HCT116 (cell line): ENCODE measurements at places on chromosomes 2 and 18. TPM values are rescaled to one million over a fixed set of nuclear protein-coding genes. Genes with fewer than 3 reads are reported as not detected.

DNA sequence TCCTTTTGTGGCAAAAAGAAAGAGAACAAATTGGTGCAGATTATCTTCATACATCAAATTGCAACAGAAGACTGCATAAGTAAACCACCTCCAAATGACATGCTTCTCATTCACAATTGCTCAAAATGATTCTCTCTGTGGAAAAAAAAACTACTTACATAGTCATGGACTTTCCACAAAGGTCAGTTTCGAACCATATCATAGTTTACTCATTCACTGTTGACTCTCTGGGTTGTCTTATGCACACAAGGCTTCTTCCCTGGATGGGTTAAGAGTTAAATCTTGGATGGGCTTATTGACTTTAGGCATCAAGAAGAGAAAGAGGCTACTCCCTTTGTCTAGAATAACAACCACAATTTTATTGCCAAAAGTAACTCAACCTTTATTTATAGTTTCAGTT, 91.3 kb upstream of the RAB27B start:
- no peak for DNase-seq

Gene AGBL5
- total RNA-seq: 40.0 TPM

GRCh38 chr2:7131261-7131660, 214.0 kb downstream of the RNF144A start:
- DNase-seq: no peak

DNA sequence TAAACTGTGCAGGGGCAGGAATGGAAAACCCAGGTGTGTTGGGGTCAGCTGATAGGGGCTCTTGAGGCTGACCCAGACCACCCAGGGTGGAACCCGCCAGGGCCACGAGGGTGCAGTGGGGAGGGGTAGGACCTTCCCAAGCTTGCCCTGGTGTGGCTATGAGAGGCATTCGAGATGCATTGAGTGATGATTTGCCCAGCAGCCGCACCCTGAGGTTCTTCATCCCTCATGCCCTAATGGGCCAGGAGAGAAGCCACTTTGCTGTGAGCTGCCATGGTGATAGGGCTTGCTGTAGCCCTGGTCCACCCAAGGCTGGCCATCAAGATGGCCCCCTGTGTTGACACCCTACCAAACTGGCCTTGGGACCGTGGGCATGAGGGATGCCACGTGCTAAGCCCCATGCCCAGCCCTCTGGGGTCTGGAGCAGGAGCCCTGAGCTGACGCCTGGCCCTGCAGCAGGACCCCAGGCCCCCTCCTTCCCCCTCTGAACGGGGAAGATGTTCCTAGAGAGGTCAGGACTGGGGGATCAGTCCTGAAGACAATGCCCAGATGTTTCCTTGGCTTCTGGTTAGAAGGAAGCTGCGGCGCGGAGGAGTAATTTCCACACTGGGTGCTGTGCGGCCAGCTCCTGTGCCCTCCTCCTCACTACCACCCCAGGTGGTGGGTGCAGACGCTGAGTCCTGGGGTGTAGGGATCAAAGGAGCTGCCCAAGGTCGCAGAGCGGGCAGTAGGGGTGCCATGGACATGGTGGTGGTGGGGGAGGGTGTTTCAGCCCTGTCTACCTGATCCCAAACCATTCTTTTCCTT, 122.5 kb upstream of the HDAC4 start:
- DNase-seq: no peak

Gene ABCB11
- 0.12 TPM for total RNA-seq

GRCh38 chr2:77521548-77521891, 656 bp downstream of the LRRTM4 start:
- DNase-seq: no peak

DNA sequence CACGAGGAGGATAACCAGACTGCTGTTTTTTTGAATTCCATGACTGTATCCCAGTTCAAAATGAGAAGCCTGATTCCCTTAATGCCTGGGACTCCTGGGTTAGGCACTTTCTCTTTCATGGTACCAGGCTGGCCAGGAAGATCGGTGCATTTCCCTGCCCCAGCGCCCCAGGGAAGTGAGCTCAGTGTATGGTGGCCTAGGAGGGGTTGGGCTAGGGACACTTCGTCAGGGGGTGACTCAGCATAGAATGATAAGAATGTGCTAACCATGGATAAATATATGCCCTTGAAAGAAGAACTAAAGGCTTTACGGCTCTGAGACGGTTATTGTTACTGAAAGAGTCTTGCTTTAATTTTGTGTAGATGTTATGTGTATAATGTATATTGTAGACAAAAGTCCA, 27.5 kb upstream of the FAM237A start:
- no peak for DNase-seq

DNA sequence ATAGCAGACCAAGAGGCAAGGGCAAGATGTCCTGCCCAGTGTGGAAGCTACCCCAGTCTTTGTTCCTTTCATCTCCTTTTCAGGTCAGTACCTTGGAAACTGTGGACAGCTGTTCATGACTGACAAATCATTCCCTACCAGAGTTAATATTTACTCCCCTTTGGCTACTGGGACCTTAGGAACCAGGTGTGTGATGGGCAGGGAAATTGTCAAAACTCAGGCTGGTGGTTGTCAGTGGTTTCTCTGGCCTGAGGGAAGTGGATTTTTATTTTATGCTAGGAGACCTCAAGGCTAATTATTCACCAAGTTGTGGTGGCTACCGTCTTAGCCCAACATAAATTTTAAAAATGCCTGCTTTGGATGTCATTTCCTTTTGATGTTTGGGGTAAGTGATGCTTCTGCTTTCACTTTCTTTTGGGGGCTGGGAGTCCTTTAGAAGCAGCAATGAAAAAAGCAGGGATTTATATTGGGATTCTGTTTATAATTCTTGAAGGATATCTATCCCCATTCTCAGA, 119.3 kb downstream of the SETBP1 start:
- no peak for DNase-seq

DNA sequence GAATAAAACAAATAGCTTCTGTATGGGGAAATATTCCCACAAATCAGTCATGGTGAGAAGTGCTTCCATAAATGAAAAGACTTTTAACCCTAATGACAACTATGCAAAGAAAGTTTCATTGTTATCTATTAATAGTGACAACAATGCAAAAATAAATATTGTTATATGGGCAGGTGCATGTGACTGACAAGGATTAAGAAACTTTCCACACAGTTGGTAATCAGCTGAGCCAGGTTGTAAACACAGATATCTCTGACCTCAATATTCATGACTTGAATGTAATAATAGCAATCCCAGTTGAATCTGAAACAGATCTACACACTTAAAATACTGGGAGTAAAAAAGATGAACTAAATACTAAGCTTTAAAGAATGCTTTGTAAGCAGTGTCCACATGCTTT, 517.0 kb upstream of the SOX11 start:
- DNase-seq: no peak

DNA sequence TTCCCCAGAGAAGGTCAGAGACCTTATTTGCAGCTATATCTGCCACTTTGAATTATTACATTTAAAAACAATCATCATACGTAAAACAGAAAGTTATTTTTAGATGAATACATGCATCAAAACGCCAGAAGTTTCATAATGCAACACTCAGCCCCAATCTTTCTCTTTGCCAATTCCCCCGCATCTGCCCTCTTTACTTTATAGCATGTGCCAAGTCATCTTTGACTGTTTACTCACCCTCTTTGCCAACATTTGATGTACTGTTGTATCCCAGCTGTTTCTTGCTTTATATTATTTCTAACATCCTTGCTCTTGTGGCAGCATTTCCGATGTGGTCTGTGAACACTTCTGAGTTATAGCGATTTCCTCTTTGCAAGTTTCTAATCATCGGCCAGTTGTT, 86.2 kb downstream of the CRIM1 start:
- no peak for DNase-seq

Gene UPP2
- total RNA-seq: not detected
